ENCODE measurements at places on chromosomes 6 and 20.

- DNase-seq: no peak
These were observed 8.0 kb downstream of the STMN3 start for GRCh38 chr20:63645218-63645617.

DNA sequence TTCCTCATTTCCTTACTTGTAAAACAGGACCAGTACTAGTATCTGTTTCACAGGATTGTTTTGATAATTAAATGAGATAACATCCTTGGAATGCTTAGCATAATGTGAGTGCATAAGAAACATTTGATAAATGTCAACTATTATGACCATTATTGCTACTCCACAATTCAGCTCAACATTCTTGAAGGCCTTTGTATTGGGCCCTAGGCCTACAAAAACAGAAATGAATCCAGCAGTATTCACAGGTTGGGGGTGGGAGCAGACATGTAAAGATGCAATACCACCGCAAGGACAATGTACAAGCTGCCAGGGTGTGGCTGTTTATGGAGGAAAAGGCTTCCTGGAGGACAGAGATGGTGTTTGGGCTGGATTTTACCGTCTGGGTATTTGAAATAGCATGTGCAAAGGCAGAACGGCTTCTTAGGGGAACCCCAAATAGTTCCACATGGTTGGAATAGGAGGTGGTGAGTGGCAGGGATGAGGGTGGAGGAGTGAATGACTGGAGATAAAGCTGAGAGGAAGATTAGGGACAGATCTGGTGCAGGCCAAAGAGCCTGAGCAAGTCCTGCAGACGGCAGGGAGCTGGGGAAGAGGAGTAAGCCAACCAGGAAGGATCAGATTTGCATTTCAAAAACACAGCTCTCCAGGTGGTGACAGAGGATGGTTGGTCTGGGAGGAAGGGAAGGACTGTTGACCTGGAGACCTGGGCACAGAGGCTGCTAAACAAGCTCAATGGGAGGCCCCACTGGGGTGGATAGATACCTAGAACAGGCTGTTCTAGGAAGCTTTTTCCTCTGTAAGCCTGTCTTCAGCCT is 57.0 kb upstream of the EPB41L1 start:
- DNase-seq: peak; percentile 82

DNA sequence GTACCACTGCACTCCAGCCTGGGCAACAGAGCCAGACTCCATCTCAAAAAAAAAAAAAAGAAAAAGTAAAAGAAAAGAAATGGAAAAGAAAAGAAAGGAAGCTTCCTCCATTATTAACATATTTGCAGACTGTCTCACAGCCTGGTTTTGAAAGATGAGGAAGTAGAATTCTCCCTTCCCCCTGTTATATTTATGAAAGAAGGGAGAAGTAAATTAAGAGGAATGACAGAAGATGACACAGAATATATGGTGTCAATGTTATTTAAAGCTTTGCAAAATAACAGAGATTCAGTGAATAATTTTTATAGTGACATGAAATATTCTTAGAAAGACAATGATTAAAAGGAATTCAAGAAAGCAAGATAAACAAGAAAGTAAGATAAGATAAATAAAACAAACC is 83.7 kb upstream of the PRSS16 start:
- no peak for DNase-seq

DNA sequence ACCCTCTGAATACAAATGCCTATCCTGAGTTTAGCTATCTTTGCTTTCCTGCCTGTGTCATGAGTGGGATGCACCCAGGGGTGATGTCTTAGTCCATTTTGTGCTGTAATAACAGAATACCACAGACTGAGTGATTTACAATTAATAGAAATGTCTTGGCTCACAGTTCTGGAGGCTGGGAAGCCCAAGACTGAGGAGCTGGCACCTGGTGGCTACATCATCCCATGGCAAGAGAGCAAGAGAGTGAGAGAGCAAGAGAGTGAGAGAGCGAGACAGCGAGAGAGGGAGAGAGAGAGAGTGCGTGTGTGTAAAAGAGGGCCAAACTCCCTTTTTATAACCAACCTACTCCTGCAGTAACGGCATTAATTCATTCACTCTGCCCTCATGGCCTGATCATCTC is 76.8 kb downstream of the PRDM1 start:
- peak; percentile 50 for DNase-seq

GRCh38 chr6:16676978-16677377 is 84.3 kb downstream of the ATXN1 start:
- no peak for DNase-seq

DNA sequence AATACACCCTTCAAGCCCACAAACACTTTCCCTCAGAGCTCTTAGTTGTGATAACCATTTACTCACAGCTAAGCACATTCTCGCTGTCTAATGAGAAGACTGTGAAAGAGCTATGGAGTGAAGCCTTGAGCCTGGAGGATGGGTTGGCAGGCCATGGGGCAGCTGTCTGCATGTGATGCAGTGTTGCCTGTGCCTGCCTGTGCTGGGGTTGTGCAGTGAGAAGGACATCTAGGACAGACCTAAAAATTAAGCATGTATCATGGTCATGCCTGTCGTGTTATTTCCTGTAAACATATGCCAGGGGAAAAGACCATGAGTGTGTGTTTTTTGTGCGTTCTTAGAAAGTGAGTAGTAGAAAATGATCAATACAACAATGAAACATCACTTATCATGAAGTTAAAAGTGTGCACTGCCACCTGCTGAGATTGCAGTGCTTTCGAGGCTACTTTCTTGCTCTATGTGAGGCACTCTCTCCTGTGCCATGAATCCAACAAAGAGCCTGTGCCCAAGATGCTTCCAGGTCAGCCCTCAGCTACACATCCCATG is 8.1 kb upstream of the ZC3H12D start:
- no peak for DNase-seq

DNA sequence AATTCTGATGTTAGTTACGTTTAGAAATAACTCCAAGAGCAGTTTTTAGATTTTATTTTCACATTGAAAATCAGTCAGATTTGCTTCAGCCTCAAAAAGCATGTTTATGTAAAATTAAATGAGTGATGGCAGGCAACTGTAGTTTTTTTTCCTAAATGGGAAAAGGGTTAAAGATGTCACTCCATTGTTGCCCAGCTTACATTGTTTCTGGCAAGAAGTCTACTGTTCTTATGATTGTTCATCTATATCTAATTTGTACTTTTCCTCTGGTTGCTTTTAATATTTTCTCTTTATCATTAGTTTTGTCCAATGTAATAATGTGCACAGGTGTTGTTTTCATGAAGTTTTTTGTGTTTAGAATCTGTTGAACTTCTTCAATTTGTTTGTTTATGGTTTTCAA is 6.7 kb upstream of the TTK start:
- no peak for DNase-seq

- no peak for DNase-seq
These were observed 8.7 kb downstream of the UNC93A start for GRCh38 chr6:167299641-167300308.

DNA sequence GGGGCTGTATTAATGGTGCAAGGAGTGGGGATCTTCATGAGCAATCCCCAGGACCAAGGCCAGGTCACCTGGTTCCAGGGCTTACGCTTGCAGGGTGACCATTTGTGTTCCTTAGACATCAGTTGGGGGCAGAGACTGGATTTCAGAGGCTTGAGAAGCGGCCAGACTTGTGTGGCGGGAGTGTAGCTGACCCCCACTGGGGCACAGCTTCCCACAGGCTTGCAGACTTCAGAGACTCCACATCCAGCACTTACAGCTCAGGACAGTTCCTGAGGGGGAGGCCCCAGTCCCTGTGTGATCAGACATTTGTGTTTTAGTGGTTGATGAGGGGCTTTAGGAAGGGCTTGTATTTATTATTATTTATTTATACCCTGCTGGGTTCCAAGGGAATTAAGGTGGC is 15.3 kb downstream of the TJAP1 start:
- peak; percentile 34 for DNase-seq

GRCh38 chr20:33404281-33404680 is 3.0 kb upstream of the CDK5RAP1 start:
- no peak for DNase-seq

DNA sequence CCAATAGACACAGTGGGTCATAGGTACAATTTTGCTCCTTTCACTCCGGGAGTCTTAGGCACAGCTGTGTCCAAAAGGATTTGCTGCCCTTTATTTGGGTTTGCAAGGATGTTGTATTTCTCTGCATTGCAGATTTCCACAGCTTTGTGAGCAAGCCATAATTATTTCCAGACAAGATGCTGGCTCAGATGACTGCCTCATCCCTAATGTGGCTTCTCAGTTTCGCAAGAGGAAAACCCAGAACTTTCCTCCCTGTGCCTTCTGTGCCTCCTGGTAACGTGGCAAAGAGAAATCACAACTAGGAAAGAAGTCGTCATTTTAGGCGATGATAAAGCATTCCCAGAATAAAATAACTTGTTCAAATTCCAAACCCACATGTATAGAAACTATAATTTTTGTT is 33.7 kb downstream of the FAM50B start:
- peak; percentile 95 for DNase-seq

GRCh38 chr6:157314705-157315321 is 8.5 kb downstream of the TMEM242 start:
- DNase-seq: peak; percentile 77

GRCh38 chr20:60096166-60096565 is 137.9 kb downstream of the CDH26 start:
- no peak for DNase-seq

- peak; percentile 66 for DNase-seq
These were observed 151.7 kb downstream of the DST start for GRCh38 chr6:56490993-56491392.

- no peak for DNase-seq
These were observed 50.7 kb upstream of the PLCG1 start for GRCh38 chr20:41086402-41087324.

DNA sequence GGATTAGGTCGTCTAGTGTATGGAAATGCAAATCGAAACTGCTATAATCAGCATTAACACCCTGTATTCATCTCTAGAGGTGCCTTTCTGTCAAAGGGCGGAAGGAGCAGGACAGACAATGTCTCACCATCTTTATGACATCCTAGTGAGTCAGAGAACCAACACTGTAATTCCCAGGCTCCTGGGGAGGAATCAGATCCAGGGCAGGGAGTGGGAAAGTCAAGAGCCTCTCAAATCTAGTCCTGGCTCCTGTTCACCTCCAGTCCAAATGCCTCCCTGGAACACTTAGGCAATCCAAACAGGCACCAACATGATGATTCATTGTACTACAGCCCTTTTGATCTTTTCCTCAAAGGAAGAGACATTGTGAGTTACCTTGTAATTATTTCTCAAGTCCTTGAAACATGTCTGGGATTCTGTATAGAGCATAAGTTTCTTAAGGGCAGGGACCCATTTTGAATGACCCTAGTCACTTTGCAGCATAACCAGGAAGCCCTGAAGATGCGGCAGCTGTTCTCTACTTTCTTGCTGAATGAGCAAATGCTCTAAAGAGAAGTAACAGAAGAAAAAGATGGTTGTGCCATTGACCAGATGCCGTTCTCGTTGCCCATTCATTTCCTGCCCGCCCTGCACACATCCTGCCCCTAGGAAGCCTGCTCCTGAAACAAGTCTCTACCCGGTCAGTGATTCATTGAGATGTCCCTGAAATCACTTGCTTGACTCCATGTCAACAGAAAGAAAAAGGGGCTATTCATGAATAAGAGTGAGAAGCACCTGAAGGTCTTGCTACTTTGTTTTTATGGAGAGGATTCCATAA is 112.8 kb upstream of the JARID2 start:
- DNase-seq: peak; percentile 87

- DNase-seq: no peak
These were observed 342.5 kb upstream of the JARID2 start for GRCh38 chr6:14903176-14904038.

- no peak for DNase-seq
These were observed 2.4 kb downstream of the FLRT3 start for GRCh38 chr20:14335052-14335451.

DNA sequence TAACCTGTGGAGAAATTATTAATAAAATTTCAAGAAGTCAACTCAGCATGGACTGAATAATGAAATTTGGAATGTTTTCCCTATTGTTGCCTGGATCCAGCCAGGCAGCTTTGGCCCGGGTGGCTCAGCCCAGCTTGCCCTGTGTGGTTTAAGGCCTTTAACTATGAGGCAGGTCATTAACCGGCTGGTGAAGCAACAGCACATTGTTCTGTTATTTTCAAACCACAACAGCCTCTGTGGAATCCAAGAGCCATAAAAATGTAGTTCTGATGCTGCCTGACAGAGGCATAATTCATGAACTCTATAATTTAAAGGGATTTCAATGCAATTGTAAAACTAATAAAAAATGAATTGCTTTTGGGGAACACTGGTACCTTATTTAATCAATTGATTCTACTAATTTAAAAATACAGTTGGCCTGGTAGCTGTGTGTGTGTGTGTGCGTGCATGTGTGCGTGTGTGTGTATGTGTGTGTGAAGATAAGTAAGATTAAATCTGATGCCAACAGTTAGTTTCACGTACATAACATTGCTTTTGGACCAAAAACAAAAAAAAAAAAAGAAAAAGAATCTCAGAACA is 117.7 kb downstream of the RPS12 start:
- peak; percentile 91 for DNase-seq

DNA sequence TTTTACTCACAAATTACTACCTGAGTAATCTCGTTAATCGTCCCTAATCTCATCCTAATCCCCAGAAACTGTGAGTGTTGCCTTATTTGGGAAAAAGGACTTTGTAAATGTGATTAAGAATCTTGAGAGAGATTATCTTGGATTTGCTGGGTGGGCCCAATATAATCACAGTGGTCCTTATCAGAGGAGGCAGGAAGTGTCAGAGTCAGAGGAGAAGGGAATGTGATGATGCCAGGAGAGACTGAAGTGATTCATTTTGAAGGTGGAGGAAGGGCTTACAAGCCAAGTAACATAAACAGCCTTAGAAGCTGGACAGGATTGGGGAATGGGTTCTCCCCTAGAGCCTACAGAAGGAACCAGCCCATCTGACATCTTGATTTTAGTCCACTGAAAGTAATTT is 16.7 kb downstream of the RPP21 start:
- no peak for DNase-seq

DNA sequence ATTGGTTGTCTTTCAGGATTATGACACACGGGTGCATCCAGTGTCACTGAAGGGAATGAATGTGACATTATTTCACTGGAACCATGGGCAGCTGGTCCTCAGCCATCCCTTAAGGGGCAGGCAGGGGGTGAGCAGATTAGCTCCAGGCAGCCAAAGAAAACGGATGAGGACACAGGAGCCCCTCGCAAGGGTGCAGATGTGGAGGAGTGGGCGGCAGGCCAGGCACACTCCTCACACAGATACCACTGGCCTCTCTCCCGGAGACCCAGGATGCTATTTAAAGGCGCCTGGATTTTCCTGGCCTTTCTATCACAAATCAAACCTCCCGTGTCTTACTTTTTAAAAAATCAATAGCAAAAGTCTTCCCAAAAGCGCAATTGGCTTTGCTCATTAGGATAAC is 210.4 kb downstream of the TAF4 start:
- DNase-seq: no peak
